ENCODE measurements at places on chromosomes 16 and 17. TPM values are rescaled to one million over a fixed set of nuclear protein-coding genes. Genes with fewer than 3 reads are reported as not detected.
A peak's percentile ranks its signal among the peaks of the same experiment; 100 is the strongest.

DNA sequence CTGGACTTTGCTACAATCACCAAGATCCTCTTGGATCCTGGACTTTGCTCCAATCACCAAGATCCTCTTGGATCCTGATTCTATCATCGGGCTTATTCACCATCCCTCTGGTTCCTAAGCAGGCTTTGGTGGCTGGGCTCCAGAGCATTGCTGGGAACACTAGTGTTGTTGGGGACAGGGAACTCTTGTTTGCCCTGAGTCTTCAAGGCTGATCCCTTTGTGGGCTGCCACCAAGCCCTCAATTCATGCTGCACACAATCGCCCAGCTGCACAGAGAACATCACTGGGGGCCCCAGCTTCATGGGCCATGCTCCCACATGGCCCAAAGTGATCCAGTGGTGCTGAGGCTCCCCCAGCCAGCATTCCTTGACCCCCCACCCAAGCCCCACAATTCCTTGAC is 88.3 kb downstream of the TMEM132E start:
- H3K4me3 ChIP-seq, result no peak overlapping the region
- no peaks in the 10 kb centered on the region for H3K27me3 ChIP-seq
- DNase-seq, result no peak
- H3K36me3 ChIP-seq, result no peaks in the 10 kb centered on the region
- no peaks in the 10 kb centered on the region for H3K4me1 ChIP-seq

DNA sequence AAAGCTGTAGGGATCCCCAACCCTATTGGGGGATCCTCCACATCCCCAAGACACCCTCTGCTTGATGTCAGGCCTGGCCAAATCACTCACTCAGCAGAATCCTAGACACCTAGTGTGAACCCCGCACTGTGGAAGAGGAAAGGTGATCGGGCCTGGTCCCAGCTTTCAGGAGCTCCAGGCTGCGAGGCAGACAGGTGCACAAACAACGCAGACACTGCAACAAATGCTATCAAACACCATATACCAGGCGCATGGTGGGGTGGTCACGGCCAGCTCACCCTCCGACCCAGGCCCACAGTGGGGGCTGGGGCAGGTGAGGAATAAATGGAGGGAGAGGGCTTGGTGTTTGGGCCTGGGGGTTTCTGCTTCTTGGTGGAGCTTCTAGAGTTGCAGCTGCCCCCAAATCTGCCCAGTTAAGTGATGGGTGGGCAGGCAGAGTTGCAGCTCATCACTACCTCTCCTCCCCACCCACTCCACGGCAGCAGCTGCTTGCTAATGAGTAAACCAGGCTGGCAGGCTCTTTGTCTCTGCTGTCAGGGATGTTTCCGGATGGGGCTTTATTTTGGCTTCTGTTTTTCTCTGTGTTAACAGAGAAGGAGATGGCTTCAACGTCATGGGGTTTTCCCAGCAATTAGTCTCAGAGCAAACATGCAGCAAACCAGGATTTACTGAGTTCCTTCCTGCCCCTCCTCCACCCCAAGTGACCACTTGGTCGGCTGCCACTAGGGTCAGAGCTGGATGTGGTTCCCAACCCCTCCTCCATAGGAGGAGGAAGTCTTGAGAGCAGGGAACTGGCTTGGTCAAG is 46.6 kb downstream of the PECAM1 start:
- no peaks in the 10 kb centered on the region for H3K27me3 ChIP-seq
- no peaks in the 10 kb centered on the region for H3K36me3 ChIP-seq

- H3K4me1 ChIP-seq, result peaks cover 15% of the 10 kb centered on the region
- no peaks in the 10 kb centered on the region for H3K27me3 ChIP-seq
- no peaks in the 10 kb centered on the region for H3K36me3 ChIP-seq
Observed at GRCh38 chr17:1449412-1449967, 6.5 kb downstream of the CRK start.

GRCh38 chr16:67063008-67063407 is 34.1 kb downstream of the CBFB start:
- H3K27ac ChIP-seq, result no peak overlapping the region
- no peaks in the 10 kb centered on the region for H3K27me3 ChIP-seq
- no peaks in the 10 kb centered on the region for H3K36me3 ChIP-seq
- DNase-seq, result no peak

- H3K4me1 ChIP-seq, result peaks cover 21% of the 10 kb centered on the region
- H3K27me3 ChIP-seq, result no peaks in the 10 kb centered on the region
- no peak overlapping the region for H3K27ac ChIP-seq
Observed at GRCh38 chr17:39955726-39956225, 7.0 kb upstream of the GSDMA start.

DNA sequence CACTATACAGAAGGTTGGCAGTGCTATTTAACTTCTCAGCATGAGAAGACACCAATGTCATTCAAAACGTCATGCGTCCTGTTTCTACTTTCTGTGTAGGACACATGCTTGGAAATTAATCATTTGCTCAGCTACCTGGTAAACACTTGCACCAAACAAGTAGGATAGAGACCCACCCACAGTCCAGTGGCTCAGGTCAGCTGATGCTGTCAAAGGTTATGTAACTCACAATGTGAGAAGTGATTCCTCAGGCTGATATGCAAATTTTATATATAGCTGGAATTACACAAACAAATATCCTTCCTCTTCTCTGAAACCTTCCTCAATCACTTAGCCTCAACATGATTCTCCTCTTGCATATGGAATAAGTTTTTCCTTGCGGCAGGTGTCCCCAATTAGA is 59.6 kb downstream of the ZZEF1 start:
- no peaks in the 10 kb centered on the region for H3K27me3 ChIP-seq
- H3K36me3 ChIP-seq, result no peaks in the 10 kb centered on the region
- no peak overlapping the region for H3K27ac ChIP-seq

- no peaks in the 10 kb centered on the region for H3K27me3 ChIP-seq
- peaks cover 16% of the 10 kb centered on the region for H3K4me1 ChIP-seq
- peak; percentile 26 for DNase-seq
- no peak overlapping the region for H3K4me3 ChIP-seq
- H3K27ac ChIP-seq, result no peak overlapping the region
Observed at GRCh38 chr17:68937890-68938514, 17.2 kb downstream of the ABCA8 start.

DNA sequence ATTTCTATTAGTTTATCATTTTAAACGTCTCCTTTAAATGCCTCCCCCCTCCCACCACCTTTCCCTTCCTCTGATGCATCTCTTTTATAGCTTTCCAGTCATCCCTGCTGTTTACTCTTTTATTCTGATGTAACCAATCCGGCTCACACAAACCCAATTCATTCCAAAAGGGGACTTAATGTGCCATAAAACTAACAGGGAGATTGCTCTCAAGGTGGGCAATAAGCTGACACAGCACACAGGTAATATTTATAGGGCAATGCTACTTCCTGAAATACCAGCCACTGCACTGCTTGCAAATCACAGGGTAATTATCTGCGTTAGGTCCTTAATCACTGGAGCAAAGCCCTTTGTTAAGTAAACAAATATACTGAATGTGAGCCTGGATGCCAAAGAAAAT is 23.3 kb upstream of the CA10 start:
- DNase-seq, result no peak
- H3K27ac ChIP-seq, result no peak overlapping the region
- H3K27me3 ChIP-seq, result no peaks in the 10 kb centered on the region
- H3K4me3 ChIP-seq, result no peak overlapping the region
- no peaks in the 10 kb centered on the region for H3K4me1 ChIP-seq
- H3K36me3 ChIP-seq, result no peaks in the 10 kb centered on the region

- H3K4me1 ChIP-seq, result no peaks in the 10 kb centered on the region
- H3K36me3 ChIP-seq, result no peaks in the 10 kb centered on the region
- H3K27ac ChIP-seq, result no peak overlapping the region
- H3K27me3 ChIP-seq, result no peaks in the 10 kb centered on the region
- no peak for DNase-seq
- H3K4me3 ChIP-seq, result no peak overlapping the region
Observed at GRCh38 chr17:17506181-17506741, 10.1 kb upstream of the RASD1 start.

Gene PERCC1
- total RNA-seq, result 2.1 TPM

Gene HOXB5
- not detected for total RNA-seq

Gene LRRC46
- total RNA-seq, result 1.4 TPM
